ENCODE measurements at places on chromosomes 5 and 9. TPM values are rescaled to one million over a fixed set of nuclear protein-coding genes. Genes with fewer than 3 reads are reported as not detected.
A peak's percentile ranks its signal among the peaks of the same experiment; 100 is the strongest.

GRCh38 chr9:96719521-96719920 is 58.4 kb downstream of the ZNF510 start:
- ATAC-seq = no peak

- ATAC-seq = no peak
Measured at GRCh38 chr9:99561509-99561917, 260.2 kb upstream of the NR4A3 start.

DNA sequence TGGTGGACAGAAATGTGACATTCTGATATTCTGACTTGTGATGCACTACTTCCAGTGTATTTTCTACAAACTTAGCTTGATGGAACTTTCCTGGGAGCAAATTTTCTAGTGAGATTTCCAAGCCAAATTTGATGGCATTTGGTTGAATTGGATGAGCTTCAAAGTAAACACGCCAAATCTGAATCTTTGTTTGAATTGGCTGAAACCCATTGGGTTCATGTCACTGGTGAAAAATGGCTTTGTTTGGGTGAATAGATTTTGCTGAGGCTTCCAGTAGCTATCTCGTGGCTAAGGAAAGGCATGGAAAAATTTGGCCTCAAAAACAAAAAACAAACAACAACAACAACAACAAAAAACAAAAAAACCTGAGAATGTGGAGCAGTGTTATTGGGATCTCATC is 271.1 kb upstream of the RPS23 start:
- no peak for ATAC-seq

GRCh38 chr5:115842089-115842935 is 577 bp downstream of the AP3S1 start:
- peak; percentile 69 for ATAC-seq

GRCh38 chr5:147348451-147348850 is 113.6 kb downstream of the STK32A start:
- ATAC-seq = no peak

- no peak for ATAC-seq
Measured at GRCh38 chr9:92988215-92988768, 41.0 kb downstream of the FGD3 start.

DNA sequence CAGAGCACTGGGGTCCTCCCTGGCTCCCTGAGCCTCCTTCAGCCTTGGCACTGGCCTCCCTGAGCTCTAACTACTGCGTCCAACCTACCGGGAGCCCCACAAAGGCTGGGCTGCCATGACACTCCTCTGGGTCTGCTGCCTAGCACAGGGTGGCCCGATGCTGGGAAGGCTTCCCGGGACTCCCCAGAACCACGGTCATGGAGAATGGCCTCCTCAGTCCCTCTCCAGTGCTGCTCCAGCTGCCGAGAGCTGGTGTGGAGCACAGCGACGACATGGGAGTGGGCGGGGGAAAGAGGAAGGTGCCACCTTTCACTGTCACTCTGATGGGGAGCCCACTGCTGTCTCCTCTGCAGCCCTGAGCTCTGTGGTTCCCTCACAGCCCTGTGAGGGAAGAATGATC is 61.5 kb upstream of the RNF130 start:
- ATAC-seq = no peak

DNA sequence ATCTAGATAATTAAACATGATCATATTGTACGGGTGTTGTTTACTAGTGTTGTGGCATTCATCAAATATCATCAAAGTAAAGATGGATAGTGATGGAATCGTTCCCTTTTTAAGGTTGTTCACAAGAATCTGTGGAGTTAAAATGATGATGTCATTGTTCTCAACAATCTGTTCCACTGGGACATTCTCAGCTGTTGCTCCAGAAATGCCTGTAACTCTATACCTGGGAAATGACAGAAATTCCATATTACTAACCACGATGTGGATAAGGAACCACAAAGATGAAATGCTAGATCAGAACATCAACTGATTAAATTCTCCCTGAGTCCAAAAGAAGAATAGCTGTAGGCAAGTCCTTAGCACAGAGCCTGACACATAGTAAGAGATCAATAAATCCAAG is 38.0 kb downstream of the RIGI start:
- no peak for ATAC-seq

PURA gene
- 38.0 TPM for total RNA-seq

STC2 gene
- total RNA-seq = 116 TPM

MED27 gene
- 14.1 TPM for total RNA-seq

MTAP gene
- 31.4 TPM for total RNA-seq

RABEPK gene
- total RNA-seq = 10.9 TPM

Data from gastroesophageal sphincter (tissue), 4 donors.